ENCODE measurements at places on chromosomes 2 and 18.

DNA sequence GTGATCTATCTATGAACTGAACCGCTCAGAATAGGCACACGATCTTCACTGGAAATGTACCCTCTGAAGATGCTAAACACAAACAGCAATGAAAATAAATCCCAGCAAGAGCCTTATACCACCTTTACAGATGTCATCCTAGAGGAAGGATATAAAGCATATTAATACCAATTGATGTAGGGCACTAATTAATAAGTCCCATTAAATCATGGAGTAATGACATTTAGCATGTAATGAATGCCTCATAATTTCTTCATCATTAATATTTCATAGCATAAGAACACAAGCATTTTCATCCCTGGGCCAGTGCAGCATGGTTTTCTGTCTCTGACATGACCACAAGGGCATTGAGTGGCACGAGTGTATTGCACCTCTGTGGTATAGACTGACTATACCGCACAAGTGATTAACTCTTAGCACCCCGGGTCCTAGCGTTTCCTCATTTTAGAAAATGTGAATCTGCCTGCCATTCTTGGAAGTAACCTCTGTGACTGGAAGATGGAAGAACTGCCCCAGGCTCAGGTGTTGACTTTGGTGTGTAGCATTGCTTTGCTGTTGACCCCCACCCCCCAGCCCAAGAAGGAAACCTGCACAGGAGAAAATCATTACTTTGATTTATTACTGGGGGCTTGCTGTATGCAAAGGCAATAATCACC lies 1.4 kb upstream of the TMEM178A start:
- no peak for DNase-seq

- DNase-seq: no peak
Observed at GRCh38 chr2:36455788-36456187, 100.2 kb downstream of the CRIM1 start.

GRCh38 chr2:196268538-196269338 lies 97.4 kb upstream of the STK17B start:
- peak; percentile 34 for DNase-seq

DNA sequence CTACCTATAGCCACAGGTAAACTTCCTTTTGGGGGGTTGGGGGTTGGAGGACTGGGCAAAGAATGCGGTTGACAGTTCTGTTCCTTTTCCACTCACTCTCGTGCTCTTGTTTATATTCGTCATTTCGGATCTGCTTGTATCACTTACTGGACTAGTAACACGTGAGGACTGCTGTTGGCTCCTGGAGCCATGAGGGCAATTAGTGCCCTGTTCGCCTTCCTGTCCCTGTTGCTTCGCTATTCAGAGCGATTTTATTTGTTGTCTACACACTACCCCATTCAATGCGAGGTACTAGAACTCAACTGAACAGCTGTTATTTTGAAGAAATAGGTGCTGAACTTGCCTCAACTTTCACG lies 1.1 kb downstream of the KCNJ3 start:
- DNase-seq: no peak

DNA sequence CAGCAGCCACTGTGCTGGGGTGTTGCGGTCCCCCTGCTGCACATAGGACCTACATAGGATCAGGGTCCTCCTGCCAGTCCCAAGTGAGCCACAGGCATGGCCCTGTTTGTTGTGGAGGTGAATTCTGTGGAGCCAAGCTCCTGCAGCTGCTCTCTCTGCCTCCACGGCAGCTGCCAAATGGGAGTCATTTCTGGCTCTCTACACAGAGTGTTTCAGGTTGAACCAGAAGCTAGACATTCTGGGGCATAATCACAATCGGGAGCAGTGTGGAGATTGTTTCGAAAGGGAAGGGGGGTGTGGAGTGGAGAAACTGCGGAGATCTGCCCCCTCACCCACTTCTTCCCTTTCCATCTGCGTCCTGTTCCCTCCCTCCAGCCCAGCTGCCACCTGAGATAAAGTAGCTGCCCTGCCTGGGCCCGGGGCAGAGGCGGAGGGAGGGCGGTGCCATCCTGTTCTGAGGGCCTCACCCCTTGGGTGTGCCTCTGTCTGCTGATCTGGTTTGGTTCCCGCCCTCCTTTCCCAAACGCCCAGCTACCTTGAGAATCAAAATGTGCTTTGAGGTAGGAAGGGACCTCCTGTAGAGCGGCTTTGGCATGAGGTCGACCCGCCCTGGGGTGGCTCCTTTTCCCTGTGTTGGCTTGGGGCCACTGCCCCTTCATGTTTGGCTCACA lies 139.4 kb downstream of the WDSUB1 start:
- DNase-seq: no peak

GRCh38 chr2:97656905-97657587 lies 6.8 kb downstream of the ACTR1B start:
- no peak for DNase-seq

DNA sequence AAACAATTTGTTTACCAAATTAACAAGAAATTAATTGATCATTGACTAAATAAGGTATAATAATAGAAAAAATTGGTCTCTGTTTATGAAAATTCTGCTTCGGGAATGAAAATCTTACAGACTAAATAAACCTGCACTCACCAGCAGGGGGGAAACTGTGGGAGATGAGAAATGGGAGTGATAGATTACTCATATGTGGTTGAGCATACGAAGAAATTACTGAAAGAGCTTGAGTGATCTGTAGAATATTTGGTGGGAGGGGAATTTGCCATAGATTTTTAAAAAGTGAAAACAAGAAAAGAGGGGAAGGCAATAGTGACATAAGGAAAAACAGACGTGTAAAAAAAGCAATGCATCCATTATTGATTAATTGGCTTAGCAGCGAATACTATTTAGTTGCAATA lies 2.2 kb downstream of the HMSD start:
- no peak for DNase-seq

DNA sequence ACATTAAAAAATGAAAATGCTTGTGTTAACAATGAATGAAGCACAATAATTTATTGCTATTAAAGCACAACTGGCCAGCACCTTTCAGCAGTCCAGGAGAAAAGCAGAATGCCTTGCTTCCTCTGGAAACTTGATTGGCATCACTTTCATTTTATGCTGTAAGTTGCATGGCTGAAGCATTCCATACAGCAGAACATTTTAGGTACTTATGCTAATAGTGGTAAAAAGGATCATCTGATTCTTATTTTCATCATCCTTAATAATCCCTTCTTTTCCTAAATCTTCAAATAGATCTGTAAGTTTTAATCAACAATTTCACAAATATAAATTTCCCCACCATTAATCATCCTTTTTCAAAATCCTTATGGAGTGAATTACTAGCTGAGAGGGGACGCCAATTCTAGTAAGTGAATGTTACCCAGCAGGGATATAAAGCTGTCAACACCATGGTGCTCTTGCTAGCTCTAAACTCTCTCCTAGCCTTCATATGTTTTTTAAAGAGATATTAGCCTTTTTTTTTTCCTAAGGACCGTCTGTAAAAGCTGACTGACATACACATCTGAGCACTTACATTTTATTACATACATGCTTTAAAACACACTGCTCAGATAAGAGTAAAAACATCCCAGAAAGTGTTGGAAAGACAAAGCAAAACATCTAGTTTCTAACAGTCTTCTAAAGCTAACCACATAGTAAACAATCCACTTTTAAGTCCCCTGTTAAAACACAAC lies 5.3 kb downstream of the SATB2 start:
- DNase-seq: no peak

- no peak for DNase-seq
Observed at GRCh38 chr2:186559848-186560247, 30.0 kb upstream of the ITGAV start.

DNA sequence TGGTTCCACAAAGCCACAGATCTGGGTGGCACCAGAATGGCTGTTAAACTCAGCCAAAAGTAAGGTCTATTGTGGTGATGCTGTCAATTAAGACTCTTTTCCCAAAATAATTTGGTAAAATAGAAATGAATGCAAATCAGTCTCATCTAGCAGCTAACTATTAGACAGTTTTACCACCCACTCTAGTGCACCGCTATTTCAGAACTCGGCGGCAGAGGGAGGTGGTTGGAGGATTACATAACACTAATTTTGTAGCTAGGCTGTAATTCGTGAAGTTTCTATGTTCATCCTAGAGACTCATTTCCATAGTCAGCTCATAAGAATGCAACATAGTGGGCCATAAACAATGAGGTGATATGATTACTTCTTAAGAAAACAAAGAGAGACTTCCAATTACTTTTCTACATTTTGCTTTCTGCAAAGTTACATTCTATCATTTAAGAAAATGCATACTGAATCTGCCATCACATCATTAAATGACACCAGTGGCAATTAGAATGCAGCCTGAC lies 413.8 kb downstream of the FBXO15 start:
- DNase-seq: no peak

DNA sequence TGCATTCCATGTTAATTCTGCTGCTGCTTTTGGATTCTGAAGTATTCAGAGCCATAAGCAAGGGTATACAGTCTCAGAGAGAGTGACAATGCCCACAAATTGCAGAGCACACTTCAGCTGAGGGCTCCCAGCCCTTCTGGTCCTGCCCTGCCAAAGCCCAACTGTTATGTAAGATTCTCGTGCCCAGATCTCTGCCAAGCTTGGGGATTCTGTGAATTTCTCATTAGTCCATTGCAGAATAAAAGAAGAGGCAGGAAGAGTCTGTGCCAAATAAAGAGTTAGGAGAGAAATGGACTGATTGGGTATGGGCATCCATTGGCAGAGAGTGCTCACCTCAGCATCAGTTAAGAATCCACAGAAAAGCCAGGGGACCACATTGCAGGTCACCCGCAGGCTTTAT lies 112.0 kb upstream of the PNPT1 start:
- no peak for DNase-seq

GRCh38 chr2:197777823-197778407 lies 7.2 kb downstream of the BOLL start:
- peak; percentile 8 for DNase-seq

DNA sequence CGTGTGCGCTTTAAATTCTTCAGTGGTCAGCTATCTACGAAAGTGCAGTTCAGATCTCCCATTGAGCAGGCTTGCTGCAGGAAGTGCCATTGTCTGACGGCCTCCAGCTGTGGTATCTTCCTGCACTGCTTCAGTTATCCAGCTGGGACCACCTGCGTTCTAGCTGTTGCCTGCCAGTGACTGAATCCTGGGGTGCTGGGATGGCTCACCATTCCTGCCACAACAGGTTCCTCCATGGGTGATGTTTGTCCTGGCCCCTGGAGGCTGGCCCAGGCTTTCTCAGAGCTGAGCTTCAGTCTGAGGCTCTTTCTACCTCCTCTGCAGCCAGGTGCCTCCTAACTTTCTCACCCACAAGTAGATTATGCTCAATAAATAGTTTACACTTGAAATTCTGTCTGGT lies 498.5 kb upstream of the HS6ST1 start:
- no peak for DNase-seq

- DNase-seq: no peak
Observed at GRCh38 chr2:24210106-24210455, 35.2 kb downstream of the FAM228A start.

DNA sequence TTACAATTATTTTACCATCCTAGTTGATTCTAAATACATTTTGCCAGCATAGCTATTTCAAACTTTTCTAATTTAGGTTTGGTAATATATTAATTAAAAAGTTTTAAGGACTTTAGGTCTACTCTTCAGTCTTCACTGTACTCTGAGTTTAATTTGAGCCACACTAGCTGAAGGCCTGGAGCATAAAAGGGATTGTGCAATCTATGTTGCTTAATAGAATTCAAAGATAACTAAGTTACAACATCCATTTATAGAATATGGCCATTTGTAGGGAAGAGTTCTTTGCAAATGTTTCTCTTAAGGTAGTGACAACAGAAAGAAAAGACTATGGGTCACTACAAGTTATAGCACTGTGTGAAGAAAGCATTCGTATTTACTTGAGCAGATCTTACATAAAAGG lies 702.2 kb upstream of the NRXN1 start:
- no peak for DNase-seq

- no peak for DNase-seq
Observed at GRCh38 chr18:49584394-49584793, 22.5 kb downstream of the LIPG start.

DNA sequence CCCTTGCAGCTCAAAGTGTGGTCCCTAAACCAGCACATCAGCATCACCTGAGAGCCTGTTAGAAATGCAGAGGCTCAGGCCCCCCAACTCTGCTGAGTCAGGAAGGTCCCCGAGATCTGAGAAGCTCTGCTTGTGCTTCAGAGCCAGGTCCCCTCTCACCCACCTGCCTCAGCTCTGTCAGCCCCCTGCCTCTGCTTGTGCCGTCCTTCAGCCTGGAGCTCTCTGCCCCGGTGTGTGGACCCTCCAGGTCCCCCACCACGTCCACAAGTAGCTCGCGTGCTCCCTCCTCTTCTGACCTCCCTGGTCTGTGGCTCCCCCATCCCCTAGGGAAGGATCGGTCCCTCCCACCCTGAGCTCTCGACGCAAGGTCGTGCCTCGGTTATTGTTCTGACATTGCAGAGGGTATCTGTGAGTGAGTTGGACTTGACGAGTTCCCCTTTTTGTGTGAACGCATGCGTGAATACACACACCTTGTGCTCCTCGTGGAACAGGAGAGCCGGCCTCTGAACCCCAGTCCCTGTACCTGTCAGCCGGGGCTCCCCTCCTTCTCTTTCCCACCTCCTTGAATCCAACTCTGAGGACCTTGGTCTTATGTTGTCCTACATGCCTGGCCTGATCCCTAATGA lies 75.5 kb upstream of the TAF1B start:
- DNase-seq: no peak

GRCh38 chr18:9822587-9823185 lies 63.1 kb upstream of the TXNDC2 start:
- no peak for DNase-seq

- no peak for DNase-seq
Observed at GRCh38 chr2:103401621-103402020, 639.8 kb downstream of the TMEM182 start.

GRCh38 chr2:33210626-33211025 lies 263.9 kb downstream of the LTBP1 start:
- no peak for DNase-seq

- DNase-seq: no peak
Observed at GRCh38 chr2:132609101-132609890, 60.7 kb downstream of the LYPD1 start.

DNA sequence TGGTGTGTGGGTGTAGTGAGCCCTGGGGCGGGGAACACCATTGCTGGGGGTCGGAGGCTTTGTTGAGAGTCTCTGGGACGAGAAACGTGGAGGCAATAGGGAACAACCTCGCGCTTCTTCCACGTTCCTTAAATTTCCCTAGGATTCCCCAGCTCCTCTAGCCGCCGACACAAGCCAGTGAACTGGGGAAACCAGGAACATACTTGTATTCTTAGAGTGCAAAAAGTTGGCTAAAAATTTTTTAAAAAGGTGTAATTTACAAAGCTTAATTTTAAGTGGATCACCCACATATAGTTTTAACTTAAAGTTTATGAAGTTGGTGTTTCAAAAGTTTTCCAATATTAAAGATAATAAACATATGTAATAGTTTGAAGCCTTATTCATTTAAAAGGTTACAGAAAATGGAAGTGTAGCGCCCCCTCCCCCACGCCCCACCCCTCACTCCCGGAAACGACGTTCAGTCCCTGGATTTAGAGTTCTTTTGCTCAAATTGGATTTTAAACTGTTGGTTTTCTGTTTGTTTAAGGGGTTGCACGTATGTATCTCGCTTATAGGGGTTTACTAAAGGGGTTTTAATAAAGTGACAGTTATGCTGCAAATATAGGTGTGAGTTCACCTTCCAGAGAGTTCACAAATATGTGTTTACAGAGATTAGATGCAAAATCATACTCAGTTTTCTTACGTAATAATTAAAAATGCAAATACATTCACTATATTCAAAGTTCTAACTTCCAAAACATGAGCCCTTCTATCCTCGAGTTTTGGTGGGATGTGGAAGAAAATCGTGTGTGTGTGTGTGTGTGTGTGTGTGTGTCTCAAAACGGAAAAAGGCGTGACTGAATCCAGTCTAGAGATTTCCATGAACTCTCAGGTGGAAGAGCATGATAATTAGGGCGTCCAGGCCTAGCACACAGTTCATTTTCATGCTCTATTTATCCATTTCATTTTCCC lies 872 bp downstream of the DSG2 start:
- no peak for DNase-seq

Measured in CD4-positive, alpha-beta T cell treated with Interleukin-6 at 100 ng/mL for 8 hours (primary cell).